ENCODE measurements at places on chromosomes 5 and 9. TPM values are rescaled to one million over a fixed set of nuclear protein-coding genes. Genes with fewer than 3 reads are reported as not detected.
A peak's percentile ranks its signal among the peaks of the same experiment; 100 is the strongest.

Gene SNAPC4
- 20.4 TPM for total RNA-seq

Gene GDNF
- total RNA-seq = not detected

DNA sequence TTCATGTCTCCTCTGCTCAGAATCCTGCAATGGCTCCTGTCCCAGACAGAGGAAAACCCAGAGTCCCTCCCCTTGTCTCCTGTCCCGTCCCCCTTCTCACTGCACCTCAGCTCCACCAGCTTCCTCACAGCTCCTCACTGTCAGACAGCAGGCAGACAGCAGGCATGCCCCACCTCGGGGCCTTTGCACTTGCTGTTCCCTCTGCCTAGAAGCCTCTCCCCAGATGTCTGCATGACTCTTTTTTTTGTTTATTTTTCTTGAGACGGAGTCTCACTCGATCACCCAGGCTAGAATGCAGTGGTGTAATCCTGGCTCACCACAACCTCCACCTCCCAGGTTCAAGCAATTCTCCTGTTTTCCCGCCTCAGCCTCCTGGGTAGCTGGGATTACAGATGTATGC lies 8.8 kb upstream of the SLC6A7 start:
- DNase-seq = no peak

Gene NPR3
- 0.39 TPM for total RNA-seq

DNA sequence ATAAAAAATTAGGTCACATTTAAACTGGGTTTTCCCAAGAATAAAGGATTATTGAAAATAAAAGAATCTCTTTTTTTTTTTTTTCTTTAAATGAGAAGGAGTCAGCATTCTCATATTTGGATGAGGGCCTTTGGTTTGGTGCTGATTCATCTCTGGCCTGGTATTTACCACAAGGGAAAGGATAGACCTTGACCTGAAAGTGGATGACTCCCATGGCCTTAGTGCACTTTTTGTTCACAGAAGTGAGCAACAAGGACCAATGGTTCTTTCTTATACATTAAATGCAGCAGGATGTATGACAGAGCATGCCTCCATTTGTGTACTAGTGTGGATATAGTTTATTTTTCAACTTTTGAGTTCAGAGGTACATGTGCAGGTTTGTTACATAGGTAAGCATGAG lies 6.9 kb downstream of the YTHDC2 start:
- no peak for DNase-seq

DNA sequence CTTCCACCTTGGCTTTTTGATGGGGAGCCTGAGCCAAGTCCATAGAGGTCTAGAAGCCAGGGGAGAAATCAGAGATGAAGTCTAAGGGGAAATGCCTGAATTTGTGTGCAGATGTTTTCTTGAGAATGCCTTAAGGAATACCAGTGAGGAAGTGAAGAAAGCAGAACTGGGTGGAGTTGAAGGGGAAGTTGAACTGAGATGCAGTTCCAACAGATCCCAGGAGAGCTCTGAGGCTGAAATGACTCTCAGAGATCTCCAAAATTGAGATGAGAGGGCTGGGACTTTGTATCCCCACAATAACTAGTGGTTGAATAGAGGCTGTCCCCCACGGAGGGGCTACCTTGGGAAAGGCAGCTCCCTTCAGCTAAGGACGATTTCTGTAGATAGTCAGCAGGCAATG lies 197.1 kb downstream of the ZNF462 start:
- DNase-seq = no peak

DNA sequence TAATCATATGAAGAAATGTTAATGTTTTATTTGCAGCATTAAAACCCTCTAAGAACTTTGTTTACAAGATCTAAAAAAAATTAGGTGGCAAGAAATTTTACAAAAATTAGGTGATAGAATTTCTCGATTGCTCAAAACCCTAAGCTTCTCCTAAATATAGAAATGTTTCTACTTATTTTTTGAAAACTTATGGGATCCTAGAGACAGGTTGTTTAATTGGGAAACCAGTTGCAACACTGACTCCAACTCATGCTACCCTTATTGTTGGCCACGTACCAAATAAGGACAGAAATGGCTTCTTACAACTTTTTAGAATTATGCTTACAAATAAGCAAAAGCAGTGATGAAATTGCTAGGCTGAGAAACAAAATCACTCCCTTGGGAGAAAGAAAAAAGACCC lies 531.1 kb downstream of the PDE4D start:
- no peak for DNase-seq

GRCh38 chr9:18014556-18014955 lies 435.7 kb downstream of the SH3GL2 start:
- no peak for DNase-seq

DNA sequence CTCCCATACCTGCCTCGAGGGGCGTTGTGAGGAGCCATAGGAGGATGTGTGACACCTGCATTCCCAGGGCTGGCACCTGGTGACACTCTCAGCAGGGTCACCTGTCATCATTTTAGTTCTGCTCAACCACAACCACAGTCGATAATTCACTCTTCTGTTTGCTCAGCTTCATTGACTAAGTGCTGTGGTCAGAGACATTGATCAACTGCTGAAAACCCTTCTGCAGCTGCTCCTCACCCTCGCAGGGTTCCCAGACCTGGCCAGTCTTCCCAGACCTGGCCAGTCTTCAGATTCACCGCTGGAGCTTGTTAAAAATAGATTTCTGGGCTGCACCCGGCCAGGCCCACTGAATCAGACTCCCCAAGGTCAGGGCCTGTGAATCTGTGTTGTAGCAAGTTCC lies 92.8 kb downstream of the MVB12B start:
- no peak for DNase-seq

Gene LCN1
- total RNA-seq = not detected

DNA sequence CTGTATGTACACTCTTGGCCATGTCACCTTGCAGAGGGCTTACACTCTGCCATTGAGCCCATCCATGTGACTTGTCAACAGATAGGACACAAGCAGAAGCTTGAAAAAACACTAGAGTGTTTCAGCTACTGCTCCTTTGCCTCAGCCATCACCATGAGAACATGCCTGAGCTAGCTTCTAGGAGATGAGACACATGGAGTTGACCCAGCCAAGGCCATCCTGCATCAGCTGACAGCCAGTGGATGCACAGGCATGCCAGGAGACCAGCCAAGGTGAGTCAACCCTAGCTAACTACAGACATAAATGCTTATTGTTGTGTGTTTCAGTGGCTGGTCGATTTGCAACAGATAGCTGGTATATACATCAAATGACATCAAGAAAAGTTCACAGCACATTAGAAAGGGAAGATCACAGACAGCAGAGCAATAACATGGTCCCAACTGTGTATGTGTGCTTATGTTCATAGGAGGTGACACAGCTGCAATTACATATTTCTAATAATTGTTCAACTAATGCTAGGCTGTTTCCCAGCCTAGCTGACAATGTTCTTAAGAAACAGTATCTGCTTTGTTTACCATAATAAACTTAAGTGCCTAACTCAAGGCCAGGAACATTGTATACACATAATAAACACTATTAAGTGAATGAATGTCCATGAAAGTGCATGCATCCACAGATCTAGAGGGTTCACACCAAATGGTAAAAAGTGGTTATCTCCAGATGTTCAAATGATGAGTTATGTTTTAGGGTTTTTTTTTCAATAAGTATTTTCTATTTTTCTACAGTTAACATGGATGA lies 105.7 kb downstream of the SPOCK1 start:
- DNase-seq = no peak

- DNase-seq = no peak
Observed at GRCh38 chr5:61253547-61253946, 78.5 kb upstream of the ZSWIM6 start.

DNA sequence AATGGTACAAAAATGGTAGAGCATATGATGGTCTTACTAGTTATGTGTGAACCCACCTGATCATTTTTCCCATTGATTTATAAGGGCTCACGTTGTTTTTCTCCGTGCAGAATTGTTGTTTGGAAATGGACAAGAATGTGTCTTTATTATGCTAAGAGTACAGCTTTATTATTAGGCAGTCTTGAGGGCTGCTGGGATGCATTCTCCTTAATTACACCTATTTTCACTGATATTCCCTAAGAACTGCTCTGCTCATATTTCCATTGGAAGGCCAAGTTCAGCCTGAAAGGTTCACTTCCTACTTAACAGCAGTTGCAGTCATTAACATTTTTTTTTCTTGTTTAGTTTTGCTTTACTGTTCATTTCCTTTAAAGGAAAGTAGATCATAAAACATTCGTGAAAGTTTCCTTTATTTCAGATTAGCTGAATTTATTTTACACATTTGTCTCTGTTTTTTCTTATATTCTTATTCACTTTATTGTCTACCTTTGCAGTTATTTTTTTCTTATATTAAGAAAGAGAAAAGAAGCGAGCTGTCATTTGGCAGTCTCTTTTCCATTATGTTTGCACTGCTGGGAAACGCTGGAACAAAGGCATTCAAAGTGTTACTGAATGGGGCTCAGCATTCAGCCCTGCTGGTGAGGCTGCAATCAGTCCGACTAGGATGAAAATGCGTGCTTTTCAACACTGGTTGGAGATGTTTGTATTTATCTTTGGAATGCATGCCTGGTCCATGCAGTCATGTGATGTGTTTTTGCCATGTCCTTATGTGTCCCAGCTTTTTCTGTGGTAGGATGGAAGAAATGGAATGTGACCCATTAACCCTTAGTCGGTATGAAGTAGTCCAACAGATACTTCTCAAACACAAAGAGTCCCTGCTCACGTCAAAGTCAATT lies 602.7 kb upstream of the ZNF608 start:
- DNase-seq = no peak

GRCh38 chr5:43309637-43310036 lies 3.6 kb downstream of the HMGCS1 start:
- DNase-seq = no peak

DNA sequence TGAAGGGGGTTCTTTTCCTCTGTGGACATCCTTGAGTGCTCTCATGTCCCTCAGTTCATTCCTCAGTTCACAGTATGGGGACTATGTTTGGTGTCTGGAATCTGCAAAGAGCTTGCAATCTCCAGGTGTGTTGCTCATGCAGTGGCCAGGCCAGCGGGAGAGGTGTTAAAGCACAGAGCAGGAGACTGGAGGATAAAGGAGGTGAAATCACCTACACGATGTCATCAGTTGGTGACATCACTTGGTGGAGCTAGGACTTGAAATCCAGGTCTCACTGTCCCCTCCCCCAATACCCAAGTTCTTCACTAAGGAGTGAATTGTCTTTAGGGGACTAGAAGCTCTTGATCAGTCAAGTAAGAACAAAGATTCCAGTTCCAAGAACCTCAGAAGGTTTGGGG lies 197.3 kb upstream of the ZNF618 start:
- no peak for DNase-seq

DNA sequence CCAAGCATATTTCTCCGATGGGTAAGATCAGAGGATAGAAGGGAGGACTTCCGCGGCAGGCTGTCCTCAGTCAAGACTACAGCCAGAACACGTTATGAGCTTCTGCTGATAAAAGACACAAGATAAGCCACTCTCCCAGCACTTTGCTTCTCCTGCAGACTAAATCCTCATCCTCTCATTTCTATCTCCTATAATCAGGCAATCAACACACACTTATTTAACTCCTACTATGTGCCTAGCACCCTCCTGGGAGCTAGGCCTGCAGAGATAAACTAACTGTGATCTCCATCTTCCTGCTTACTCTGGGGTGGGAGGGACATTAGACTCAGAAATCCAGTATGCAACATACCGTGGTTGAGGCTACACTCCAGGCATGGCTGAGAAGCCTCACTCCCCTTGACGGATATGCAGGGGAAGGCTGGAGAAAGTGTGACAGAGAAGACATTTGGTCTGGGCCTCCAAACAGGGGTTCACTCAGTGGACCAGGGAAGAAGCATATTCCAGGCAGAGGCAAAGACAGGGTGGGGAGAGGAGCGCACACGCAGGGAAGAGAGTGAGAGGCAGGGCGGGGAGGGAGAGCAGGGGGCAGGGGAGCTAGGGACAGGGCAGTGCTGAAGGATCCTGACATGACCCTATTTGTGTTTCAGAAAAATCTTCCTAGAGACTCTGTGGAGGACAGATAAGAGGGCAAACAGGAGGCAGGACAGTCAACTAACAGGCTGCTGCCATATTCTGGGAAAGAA lies 274.1 kb downstream of the DENND1A start:
- no peak for DNase-seq

- DNase-seq = no peak
Observed at GRCh38 chr9:127333221-127334064, 63.5 kb upstream of the SLC2A8 start.

GRCh38 chr5:79774171-79774854 lies 84.7 kb downstream of the CMYA5 start:
- peak; percentile 41 for DNase-seq

Gene RORB
- total RNA-seq = 0.02 TPM

- DNase-seq = no peak
Observed at GRCh38 chr9:84754461-84754860, 84.9 kb downstream of the NTRK2 start.

Gene GRM6
- total RNA-seq = not detected

- DNase-seq = no peak
Observed at GRCh38 chr5:142303565-142303964, 21.3 kb downstream of the SPRY4 start.

GRCh38 chr5:84597904-84598303 lies 213.2 kb upstream of the EDIL3 start:
- no peak for DNase-seq

Gene IRGM
- total RNA-seq = not detected

- DNase-seq = no peak
Observed at GRCh38 chr5:179111267-179112207, 51.4 kb downstream of the ZNF354C start.

DNA sequence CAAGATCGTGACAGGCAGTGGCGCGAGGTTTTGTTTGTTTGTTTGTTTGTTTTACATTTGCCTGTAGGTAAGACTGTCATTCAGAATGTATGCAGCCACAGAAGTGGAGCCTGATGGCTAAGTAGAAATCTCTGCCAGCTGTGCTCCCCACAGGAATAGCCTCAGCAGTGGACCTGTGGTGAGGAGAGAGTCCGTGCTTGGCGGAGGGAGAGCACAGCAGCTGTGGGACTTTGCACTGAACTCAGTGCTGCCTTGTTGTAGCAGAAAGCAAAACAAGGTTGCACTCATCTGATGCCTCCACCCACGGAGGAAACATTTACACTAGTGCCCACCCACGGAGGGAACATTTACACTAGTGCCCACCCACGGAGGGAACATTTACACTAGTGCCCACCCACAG lies 4.4 kb upstream of the ZNF782 start:
- DNase-seq = no peak

Gene SCGB3A2
- not detected for total RNA-seq

- DNase-seq = no peak
Observed at GRCh38 chr5:14441641-14442040, 140.0 kb upstream of the OTULINL start.

Gene GAS1
- 0.07 TPM for total RNA-seq

Gene CATSPER3
- total RNA-seq = 1.7 TPM

GRCh38 chr9:91157883-91158282 lies 203.8 kb downstream of the AUH start:
- no peak for DNase-seq

Gene PCDHGA5
- total RNA-seq = 0.05 TPM

GRCh38 chr5:1125030-1125357 lies 13.1 kb upstream of the SLC12A7 start:
- no peak for DNase-seq

Measured in HCT116 (cell line).